Putamen (tissue), 1 donor: ENCODE measurements at places on chromosomes 16 and 17.

- no peak for DNase-seq
Observed at GRCh38 chr17:51630101-51630671, 369.8 kb downstream of the UTP18 start.

GRCh38 chr17:80035937-80036714 lies at the start of gene CCDC40:
Gene CCDC40 (plus strand): TSS chr17:80036642. CDS start chr17:80036663, 21 bp downstream.
- DNase-seq, result peak; percentile 76

DNA sequence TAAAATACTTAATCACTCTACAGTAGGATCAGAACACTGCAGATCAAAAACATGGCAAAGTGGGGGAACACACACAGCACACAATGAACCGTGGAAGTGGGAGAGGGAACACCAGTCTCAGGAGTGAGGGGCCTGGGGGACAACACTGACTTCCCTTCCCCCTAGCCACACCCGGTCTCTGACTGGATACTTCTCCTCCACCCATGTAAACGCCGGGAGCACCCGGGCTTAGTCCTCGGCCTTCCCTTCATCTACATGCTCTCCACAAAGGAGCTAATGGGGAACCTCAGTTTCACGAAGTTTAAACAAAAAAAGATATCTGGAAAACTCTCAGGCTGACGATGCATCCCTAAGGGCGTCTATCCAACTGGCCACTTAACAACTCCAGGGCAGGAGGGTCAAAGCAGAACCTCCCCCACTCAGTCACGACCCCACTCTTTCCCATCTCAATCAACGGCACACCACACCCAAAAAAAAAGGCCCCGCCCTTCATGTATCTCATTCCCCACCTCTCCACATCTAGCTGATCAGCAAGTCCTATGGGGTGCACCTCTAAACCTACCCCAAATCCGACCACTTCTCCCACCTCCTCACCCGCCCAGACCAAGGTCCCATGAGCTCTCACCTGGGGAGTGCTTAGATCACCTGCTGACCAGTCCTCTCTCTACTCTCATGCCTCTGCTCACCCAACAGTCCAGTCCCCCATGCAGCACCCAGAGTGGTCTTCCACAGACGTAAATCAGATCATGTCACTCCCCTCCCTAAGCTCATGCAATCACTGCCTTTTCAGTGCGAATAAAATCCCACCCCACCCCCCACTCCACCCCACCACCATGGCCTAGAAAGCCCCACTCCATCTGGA lies 7.4 kb downstream of the ZDHHC7 start:
- DNase-seq, result no peak

- no peak for DNase-seq
Observed at GRCh38 chr17:29245401-29245800, 1.3 kb upstream of the CRYBA1 start.

GRCh38 chr17:330993-331701 lies 21.5 kb downstream of the RPH3AL start:
- DNase-seq, result peak; percentile 48

DNA sequence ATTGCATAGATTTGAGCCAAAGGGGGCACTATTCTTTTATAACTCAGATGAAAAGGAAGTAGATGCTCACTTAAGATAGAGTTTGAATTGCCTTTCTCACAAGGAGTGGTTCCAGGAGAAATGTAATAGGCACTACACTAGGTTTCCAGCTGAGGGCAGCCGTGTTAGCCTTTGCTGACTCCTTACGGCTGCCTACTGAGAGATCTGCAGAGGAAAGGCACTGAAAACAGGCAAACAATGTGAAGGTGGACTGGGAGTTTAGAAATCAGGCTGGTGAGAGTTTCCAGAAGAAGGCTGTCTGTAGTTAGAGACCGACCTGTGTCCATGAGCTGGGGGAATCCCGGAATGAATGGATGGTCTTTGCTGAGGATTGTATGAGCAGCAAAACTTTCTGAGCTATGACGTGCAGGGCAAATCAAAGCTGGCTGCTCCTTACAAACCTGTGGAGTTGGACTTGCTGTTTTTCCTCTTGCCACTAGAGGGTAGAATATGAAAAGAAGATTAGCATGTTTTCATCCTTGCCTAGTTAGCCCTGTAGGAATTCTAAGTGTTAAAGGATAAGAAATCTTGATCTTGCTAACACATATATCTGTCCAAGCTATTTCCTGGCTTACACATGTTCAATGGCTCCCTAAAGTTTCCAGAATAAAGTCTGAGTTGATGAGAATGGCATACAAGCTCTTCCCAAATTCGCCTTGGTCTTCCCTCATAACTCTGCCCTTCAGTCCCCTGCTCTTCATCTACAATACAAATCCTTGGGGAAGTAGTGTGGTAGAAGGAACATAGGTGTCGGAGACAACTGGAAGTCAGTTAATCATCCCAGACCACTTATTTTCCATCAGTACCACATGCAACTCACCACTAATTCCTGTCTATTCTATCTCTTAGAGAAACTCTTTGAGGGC lies 20.1 kb upstream of the TAOK1 start:
- peak; percentile 81 for DNase-seq

GRCh38 chr16:710500-711075 lies 4.3 kb upstream of the METRN start:
- DNase-seq, result no peak

DNA sequence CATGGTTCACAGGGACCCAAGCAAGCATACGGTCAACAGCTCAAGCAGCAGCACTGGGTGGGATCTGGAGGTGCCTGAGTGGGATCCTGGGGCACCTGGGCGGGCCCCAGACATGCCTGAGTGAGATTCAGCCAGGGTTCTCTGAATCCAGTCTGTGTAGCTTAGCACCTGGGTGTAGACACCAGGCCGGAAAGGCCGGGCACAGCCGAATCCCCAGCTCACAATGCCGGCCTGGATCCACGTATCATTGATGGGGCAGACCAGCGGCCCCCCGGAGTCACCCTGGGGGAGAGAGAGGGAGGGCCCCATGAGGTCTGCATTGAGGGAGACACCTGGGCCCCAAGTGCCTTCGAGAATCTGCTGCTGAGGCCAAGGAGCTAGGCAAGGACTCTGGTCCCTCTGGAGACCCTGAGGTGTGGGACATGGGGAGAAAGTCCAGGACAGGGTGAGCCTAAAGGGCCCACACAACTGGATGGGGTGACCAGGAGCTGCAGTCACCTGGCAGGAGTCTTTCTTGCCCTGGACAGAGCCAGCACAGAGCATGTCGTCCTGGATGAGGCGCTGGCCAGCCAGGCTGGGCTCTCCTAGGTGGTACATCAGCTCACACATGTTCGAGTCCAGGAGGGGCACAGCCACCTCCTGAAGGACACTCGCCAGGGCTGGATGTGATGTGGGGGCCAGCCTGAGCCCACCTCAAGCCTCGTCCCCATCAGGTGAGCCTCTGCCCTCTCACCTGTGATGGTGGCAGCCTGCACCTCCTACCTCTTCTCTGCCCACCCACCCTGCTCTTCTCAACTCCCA lies 9.7 kb downstream of the ZG16B start:
- no peak for DNase-seq

DNA sequence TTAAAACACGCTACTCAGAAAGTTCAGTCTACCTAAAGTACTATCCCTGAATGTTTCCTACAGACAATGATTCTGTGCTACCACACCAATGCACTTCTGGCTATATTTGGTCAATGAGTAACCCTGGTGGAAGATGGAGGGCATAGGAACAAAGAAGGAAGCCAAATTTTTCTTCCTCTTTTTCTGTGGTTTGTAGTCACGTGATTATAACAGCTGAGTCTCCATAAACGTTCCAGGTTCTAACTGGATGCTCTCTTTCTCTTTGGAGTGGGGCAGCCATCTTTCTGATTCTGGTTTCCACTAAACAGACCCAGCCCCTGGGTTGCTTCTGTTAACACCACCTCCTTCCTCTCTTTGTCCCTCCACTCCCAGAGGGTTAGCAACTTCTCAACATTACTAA lies 274.9 kb downstream of the CDH11 start:
- DNase-seq, result no peak

DNA sequence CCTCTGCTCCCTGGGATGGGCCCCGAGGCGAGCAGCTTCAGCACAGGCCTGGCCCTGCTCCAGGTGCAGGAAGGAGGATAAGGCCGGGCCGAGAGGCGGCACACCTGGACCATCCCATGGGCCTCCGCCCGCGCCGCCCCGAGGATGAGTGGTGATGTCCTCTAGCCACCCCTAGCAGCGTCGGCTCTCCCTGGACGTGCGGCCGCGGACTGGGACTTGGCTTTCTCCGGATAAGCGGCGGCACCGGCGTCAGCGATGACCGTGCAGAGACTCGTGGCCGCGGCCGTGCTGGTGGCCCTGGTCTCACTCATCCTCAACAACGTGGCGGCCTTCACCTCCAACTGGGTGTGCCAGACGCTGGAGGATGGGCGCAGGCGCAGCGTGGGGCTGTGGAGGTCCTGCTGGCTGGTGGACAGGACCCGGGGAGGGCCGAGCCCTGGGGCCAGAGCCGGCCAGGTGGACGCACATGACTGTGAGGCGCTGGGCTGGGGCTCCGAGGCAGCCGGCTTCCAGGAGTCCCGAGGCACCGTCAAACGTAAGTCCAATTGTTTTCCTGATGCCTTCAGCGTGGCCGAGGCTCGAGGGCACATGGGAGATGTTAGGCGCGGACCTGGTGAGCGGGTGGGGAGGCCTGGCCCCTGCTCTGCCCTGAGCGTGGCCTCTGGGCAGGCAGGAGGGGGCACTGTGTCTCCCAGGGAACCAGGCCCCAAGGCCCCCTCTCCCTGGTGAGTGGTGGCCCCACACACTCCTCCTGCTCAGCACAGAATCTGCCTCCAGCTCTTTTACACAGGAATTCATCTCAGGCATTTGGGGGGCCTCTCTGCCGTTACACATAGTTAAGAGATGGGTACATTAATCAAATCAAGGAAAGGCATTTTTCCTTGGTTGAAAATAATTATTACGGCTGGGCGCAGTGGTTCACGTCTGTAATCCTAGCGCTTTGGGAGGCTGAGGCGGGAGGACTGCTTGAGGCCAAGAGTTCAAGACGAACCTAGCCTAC lies 855 bp downstream of the TMEM204 start:
- DNase-seq, result no peak

DNA sequence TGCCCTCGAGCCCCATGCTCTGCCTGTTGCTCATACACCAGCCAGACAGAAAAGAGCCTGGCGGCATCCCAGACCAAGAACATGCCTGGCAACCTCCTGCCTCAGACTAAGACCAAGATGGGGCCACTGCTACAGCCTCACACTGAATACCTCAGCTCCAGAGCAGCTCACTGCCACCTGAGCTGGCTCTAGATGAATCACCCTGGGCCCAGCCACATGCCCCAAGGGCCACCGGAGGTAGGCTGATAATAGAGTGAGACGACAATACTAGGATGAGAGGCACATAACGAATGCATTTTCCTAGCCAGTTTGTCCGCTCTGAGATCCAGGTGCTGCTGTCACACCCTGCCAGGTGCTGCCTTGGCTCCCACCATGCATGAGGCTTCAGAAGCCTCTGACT lies 13.0 kb downstream of the PIP4K2B start:
- no peak for DNase-seq

DNA sequence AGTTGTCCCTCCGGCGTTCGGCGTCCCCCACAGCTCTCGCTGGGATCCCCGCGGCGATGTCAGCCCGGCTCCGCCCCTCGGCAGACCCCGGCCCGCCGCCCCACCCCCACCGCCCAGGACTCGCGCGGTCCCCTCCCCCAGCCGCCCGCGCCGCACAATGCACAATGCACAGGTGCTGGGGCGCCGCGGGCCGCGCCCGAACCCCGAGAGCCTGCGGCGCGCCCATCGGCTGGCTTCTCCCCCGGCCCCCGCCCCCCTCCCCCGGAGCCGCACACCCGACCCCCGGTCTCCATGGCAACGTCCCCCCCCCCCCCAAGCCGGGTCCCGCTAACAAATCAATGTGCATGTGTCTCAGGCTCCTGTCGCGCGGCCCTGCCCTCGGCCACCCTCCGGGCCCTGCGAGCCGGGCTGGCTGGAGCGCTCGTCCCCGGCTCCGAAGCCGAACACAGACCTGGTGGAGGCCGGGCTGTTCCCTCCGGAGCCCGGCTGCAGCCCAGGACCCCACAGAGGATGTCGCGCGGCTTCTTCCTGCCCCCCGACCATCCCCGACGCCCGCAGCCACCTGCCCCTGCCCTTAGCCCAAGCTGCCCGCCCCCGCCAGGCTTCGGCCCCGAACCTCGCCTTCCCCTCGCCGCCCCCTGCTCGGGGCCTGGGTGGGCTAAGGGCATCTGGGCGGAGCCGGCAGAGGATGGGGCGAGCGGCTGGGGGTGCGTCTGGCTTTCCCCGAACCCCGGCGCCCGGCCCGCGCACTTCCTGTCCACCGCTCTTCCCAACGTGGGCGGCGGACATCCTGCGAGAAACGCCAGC lies 818 bp upstream of the CBX8 start:
- DNase-seq, result no peak

GRCh38 chr17:76644995-76645394 lies 1.4 kb upstream of the ST6GALNAC1 start:
- no peak for DNase-seq

DNA sequence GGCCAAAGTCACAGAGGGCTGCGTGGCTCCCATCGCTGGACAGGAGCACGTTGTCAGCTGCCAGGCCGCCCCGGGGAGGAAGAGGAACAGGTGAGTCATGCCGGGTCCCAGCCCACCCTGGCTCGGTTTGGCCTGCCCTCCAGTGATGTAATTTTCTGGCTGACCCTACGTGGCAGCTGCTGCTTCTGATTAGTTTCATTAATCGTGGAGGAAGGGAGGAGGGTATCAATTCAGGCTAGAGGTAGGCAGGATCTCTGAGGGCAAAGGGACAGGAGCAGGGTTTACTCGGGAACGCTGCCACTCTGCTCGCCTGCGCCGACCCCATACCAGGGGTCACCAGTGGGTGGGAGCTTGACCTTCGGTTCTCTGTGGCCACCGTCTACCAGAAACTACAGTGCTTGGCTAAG lies 11.7 kb upstream of the SPATA32 start:
- DNase-seq, result no peak

DNA sequence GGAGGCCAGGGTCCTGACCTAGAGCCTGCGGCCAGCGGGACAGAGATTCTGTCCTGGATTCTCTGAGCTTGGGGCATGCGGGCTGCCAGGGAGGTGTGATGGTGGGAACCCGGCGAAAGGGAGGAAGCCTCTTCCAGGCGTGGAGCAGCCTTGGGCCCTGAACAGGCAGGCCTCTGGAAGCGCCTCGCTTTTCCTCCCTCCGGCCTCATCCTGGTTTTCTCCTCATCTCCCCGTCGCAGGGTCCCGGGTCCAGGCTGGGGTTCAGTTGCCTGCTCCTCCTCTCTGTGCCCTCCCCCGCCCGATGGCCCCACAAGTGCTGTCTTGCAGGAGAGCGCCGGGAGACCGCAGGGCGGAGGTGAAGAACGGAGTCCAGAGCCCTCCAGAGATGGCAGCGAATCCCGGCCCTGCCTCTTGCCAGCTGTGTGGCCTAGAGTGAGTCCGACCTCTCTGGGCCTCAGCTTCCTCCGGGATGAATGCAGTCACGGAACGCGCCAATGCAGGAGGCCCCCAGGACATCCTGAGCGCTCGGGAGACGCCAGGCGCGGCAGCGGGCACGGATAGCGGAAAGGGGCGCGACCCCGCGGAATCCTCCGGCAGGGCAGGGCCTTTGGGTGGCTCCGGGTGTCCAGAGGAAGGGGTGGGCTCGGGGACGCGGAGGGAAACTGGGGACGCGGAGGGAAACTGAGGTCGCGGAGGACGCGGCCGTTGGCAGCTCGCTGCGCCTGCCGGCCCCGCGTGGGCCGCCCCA lies 553 bp upstream of the RAB11FIP4 start:
- no peak for DNase-seq

GRCh38 chr17:72609501-72609900 lies 483.0 kb downstream of the SLC39A11 start:
- no peak for DNase-seq
